ENCODE measurements at places on chromosomes 13 and 19.

- DNase-seq: no peak
Observed at GRCh38 chr19:13958043-13958442, 5.7 kb downstream of the DCAF15 start.

- no peak for DNase-seq
Observed at GRCh38 chr19:14614099-14614412, 31.2 kb downstream of the CLEC17A start.

DNA sequence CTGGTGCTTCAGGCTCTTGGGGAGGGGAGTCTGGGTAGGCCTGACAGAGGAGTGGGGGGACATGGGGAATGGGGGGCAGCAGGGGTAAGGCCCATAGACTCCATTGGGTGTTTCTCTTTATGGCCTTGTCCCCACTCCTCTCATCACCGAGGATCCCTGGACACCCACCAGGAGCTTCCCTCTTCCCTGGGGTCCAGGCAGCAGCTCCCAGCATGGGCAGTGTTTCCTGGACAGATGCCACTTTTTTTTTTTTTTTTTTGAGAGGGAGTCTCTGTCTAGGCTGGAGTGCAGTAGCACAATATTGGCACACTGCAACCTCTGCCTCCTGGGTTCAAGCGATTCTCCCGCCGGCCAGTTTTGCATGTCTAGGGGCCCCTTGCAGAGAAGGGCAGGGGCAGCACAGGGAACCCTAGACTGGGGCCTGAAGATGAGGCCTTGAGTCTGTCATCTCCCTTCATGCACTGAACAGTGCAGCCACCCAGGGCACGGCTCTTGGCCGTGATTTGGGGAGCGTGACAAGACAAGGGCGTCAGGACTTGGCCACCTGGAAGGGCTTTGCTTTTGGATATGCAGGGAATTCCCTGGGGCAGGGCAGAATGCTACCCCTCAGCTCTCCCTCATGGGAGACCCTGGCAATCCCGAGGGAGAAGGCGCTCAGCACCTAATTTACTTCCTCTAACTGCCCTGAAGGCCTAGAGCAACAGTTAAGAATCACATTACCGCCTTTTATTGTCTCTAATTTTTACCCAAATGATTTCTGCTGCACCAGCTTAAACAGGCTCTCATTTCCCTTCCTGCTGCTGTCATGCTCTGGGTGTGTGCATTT lies 213.9 kb upstream of the ZNF536 start:
- DNase-seq: no peak

- DNase-seq: no peak
Observed at GRCh38 chr13:21987793-21988192, 316.9 kb downstream of the FGF9 start.

DNA sequence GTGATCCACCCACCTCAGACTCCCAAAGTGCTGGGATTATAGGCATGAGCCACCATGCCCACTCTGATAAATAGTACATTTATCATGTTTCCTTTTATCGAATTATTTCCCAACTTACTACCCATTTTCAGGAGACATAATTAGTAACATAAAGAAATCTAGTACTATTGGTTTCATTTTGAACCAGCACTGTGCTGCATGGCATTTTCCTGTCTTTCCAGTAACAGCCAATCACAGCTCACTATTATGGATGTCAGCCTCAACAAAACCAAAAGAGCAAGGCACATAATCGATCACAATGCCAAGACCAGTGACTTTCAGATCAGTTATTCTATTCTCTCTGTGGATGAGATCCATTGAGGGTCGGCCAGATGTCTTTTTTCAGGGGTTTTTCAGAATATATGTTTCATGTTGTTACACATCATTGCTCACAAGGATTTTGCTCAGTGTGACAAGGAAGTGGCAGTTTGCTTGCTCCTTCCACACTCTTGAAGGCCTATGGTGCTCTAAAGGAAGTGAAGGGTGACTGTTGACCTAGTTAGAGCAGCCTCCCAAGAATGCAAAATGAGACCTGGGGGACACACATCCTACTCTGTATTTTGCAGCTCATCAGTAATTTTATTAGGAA lies 233.4 kb downstream of the KCNRG start:
- no peak for DNase-seq

DNA sequence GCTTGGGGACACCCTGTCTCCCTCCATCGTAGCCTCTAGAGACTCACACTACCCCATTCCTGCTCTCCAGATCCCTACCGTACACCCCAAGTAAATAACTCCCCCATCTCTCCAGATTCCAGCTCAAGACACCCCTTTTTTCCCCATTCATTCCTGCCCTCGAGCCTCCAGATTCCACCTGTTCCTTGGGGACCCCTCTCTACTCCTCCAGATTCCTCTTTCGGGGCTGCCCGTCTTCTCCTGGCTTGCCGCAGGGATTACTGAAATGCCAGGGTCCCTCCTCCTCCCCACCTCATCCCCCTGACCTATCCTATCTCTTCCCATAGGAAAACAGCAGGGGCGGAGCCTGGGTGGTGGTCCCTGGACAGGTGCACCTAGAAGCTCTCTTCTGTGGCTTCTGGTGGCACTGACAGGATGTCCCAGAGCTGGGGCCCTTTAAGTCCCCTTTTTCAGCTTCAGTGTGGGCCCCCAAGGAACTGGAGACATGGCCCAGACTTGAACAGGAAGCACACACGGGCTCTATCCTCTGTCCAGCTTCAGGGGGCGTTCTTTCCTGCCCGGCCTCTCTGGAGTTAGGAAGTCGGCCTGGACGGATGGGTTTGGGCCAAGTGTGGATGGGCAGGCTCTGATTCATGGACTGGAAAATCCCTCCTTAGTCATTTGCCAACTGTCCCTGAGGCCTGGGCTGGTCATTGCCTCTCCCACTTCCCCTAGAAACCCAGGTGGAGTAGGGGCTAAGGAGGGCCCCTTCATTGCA lies 1.2 kb downstream of the ZSWIM4 start:
- DNase-seq: no peak

DNA sequence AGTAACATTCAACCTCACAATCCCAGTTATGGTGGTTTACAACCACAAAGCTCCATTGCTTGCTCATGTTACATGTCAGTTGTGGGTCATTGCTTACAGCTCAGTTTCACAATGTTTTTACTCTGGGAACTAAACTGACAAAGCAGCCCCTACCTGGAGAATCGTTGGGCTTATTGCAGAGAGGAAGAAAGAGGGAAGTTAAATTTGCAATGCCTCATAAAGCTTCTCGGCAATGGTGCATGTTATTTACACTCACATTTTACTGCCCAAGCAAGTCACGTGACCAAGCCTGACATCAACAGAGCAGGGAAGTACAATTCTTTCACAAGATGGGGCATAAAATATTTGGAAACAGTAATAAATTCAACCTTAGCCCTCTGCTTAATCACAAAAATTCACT lies 441.6 kb downstream of the TDRD3 start:
- no peak for DNase-seq

- DNase-seq: no peak
Observed at GRCh38 chr19:22882797-22883196, 50.7 kb downstream of the ZNF723 start.

- DNase-seq: no peak
Observed at GRCh38 chr13:37597477-37598025, 1.0 kb downstream of the POSTN start.

DNA sequence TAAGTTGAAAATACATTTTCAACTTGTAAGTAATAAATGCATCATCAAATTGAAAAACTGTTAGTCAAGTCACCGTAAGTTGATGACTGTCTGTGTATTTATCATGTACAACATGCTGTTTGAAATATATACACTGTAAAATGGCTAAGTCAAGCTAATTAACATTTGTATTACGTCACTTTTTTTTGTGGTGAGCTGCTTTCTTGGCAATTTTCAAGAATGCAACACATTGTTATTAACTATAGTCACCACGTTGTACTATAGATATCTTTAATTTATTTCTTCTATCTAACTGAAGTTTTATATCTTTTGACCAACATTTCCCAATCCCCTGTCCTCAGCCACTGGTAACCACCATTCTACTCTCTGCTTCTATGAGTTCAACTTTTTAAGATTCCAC lies 57.0 kb downstream of the RBM26 start:
- DNase-seq: no peak

GRCh38 chr19:18060472-18060871 lies 26.3 kb downstream of the IL12RB1 start:
- DNase-seq: no peak

DNA sequence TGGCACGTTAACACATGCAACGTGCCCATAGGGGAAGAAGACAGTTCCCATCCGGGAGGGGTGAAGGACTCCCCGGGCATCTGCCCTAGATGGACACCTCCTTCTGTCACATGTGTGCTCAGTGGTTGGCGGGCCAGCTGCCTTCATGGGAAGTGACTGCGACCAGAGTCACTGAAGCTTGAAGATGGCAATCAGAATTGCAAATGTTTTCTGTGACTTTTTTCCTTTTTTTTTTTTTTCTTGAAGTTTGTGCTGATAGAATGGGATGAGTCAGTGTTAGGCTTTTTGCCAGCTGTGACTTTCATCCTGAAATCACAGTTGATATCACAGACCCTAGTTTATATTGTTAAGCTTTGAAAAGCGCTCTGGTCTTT lies 109.2 kb upstream of the MCF2L start:
- DNase-seq: no peak

DNA sequence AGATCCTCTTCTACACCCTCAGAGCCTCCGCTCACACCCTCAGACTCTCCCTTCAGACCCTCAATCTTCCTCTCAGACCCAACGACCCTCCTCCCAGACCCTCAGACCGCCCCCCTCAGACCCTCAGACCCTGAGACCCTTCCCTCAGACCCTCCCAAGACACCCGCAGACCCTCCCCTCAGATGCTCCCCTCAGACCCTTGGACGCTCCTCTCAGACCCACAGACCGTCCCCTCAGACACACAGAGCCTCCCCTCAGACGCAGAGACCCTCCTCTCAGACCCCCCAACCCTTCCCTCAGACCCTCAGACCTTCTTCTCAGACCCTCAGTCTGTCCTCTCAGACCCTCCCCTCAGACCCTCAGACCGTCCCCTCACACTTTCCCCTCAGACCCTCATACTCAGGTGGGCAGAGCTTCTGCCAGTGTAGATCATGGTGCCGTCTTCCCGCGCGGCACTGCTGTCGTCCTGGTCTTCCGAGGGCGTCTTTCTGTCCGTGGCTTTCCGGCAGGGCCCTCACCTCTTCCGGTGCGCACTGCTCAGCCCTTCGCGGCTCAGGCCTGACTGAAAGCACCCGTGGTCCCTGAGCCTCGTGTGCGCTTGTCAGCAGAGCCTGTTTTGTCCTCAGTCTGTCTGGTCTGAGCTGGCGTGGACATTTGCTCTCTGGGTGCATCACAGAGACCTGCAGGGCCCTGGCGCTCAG lies 18.9 kb upstream of the TFDP1 start:
- DNase-seq: no peak

GRCh38 chr19:41690801-41691065 lies 2.7 kb upstream of the CEACAM7 start:
- DNase-seq: no peak

DNA sequence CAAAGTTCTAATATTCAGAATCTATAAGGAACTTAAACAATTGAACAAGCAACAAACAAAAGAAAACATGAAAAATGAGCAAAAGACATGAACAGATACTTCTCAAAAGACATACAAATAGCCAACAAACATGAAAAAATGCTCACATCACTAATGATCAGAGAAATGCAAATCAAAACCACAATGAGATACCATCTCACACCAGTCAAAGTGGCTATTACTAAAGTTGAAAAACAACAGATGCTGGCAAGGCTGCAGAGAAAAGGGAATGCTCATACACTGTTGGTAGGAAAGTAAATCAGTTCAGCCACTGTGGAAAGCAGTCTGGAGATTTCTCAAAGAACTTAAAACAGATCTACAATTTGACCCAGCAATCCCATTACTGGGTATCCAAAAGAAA lies 74.3 kb downstream of the CRYL1 start:
- DNase-seq: no peak

DNA sequence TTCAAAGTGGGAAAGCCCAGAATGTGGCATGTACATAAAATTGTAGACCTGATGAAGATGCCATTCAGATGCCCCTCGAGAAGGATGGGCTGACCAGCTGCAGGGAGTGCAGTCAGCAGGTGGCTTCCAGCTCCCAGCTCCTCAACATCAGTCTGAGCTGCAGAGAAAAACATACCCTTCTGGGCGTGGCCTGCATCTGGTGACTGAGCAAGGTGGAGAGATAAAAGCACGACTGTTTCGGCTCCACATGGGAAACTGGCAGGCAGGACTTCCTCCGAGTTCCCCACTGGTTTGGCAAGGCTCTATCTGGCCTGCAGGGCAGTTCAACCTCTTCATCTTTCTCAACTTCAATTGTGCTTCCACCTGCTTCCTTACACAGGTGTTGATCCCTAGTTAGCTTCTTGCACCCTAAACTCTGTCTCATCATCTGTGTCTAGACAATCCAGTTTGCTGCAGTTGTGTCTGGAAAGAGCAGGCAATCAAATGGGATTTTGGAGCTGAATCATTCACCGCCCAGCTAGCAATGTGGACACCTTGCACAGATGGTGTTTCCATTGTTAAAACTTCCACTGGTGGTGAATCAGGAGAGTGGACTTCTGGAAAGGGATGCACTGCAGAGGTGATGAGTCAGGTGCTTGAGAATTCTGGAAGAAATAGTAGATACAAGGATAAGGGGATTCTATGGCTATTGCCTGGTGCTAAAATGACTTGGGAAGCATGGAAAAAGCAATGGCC lies 56.8 kb downstream of the POLR1D start:
- no peak for DNase-seq

DNA sequence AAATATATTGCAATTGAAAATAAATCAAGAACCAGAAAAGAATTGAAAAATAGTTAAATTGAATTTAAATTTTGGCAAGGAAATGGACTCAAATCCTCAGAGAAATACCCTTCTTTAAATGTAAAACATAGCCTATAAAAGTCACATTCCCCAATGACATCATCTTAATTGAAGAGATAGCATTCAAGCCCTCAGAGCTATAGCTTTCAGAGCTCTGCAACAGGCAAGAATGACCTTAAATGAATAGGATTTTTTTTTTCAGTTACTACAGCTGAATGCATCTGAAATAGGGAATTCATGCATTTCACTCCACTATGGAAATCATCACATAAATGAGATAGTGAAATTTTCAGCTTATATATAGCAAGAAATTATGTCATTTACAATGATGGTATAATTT lies 1049.0 kb downstream of the OLFM4 start:
- DNase-seq: no peak

GRCh38 chr13:39810091-39810877 lies 154.8 kb downstream of the COG6 start:
- DNase-seq: no peak

DNA sequence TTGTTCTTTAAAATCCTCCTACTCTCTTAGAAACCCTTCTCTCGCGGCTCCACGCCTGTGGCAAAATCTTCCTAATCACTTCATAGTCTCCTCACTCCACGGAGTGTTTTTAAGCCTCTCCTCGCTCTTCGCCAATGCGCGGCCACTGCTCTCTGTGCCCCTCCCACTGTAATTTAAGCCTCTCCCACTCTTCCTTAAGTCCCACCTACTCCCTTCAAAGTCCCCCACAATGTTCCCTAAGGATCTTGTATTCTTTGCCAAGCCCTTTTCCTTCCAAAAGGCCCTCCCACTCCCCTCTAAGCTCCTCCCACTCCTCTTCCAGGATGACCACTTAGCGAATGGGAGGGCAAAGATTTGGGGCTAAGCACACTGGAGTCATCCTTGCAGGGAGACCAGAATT lies 1.3 kb downstream of the FIZ1 start:
- DNase-seq: no peak

- no peak for DNase-seq
Observed at GRCh38 chr19:41811036-41811435, 14.6 kb downstream of the CEACAM3 start.

GRCh38 chr19:46946611-46947238 lies 72.9 kb upstream of the NPAS1 start:
- DNase-seq: no peak

- DNase-seq: no peak
Observed at GRCh38 chr13:98201984-98202383, 24.9 kb upstream of the RNF113B start.

- no peak for DNase-seq
Observed at GRCh38 chr19:19464339-19465098, 50.8 kb downstream of the TSSK6 start.
